ENCODE measurements at places on chromosomes 6 and 20.

- DNase-seq: no peak
Observed at GRCh38 chr6:157194110-157194509, 129.2 kb downstream of the TMEM242 start.

DNA sequence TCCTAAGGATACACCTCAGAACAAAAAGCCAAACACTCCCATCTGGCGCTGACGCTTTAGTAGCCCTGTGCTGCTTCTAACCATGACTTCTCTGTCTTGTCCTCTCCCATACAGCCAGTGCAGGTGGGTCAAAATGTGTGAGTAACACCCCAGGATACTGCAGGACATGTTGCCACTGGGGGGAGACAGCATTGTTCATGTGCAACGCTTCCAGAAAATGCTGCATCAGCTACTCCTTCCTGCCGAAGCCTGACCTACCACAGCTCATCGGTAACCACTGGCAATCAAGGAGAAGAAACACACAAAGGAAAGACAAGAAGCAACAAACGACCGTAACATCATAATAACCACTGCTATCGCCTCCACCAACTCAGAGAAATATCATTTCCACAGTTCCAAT lies 1.4 kb downstream of the DEFB132 start:
- no peak for DNase-seq

DNA sequence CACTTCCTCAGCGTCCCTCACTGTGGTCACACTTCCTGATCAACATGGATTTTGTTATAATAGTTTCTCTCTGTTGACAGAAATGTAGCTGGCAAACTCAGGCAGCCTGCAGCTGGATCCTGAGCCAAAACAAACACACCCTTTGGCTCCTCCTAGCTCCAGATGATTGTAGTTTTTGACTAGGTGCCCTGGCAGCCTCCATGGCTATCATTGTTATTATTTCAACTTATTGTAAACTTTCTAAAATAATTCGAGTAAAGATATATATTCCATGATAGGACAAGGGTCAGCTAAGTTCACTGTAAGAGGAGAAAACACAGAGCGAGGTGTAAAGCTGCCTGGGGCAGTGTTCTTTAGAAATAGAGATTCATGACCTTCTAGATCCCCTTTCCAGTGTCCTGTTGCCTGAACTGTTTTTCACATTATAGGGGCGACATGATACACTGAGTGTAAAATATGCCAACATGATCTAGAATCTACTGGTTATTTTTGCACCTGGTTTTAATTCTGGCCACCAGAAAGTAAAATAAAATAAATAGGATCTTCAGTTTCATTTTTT lies 98.2 kb upstream of the HDGFL1 start:
- no peak for DNase-seq

DNA sequence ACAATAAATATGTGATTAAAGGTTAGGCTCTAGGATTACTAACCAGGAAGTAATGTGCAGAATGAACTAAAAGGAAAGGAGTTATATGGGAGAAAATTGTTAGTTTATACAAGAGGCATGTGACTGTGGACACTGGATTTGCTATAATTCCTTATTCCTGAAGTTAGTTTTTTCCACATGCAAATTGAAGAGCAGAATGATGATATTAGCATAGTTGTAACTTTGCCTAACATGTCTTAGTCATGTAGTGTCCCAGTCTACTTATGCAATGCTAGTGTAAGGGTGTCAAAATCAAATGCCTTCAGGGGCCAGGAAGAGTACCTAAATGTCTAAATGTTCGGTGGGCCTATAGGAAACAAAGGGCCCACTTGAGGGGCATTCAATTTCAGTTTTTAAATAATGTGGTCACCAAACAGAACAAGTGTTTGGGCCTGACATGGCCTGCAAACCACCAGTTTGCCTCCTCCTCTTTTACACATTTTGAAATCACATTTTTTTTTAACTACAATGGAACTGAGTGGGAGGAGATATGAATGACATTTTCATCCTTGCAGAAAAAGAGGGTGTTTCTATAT lies 28.0 kb upstream of the CEP85L start:
- DNase-seq: no peak

DNA sequence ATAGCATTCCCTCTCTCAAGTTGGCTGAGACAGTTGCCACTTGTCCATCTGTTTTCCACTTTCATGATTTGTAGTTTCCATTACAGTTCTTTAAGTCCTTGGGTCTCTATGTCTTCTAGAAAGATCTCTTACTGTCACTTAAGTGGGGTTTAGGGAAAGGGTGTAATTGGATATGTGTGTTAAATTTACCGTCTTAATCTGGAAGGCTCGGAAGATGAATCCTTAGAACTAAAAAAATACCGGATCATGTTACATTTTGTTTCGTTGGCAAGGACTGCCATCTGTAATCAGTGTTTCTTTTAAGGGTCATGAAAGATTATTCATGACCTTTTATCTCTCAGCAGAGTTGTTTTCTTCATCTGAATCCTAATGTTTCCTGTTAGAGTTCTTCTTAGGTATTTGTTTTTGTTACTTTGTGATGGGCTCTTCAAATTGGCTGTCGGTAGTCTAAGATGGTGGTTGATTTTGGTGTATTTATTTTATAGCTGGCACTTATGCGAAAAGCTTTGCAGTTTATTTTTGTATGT lies 21.8 kb upstream of the BTBD3 start:
- DNase-seq: no peak

DNA sequence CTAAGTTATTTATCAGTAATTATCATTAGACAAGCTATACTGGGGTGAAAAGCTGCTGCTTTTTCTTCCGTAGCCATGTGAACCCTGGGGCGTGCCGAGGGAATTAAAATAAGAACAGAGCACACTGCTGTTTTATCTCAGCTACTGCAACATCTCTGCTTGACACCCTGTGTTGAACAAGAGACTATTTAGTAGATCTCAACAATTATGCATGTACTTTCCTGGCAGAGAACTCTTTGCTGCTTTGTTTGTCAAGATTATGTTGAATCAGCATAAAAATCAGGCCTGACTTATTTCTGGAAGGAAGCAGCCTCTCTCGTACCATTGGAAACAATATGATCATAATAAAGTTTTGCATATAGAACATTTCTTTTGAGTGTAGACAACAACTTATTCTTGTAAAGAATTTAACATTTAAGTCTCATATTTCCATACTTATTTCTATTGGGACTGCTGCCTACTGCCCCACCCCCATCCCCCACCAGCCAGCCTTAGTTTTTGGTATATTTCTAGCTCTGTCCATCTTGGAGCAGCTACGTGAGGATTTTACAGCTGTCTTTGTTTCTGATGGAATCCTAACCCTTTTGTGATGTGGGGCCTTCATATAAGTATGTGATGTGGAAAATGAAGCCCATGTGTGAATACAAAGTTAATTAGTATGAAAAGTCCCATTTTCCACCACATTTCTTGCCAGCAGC lies 1011.4 kb downstream of the KIF16B start:
- DNase-seq: peak; percentile 42

DNA sequence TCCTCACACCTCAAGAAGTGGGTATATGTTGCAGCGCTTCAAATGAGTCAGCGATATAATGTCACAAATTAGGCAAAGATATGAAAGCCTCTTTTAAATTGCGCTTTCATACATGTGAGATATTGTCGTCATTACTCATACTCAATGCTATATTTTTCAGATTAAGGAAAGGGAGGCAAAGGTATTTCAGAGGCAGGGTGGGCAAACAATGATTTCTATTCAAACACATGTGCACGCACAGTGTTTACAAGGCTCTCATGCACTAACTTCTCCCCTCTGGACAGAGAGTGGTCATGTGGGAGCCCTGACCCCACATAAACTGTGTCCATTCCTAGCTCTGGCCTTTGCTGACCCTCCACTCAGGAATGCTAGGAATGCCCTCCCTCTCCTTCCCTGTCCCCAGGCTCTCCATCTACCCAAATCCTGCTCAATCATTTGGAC lies 112.1 kb upstream of the TMEM170B start:
- DNase-seq: no peak

DNA sequence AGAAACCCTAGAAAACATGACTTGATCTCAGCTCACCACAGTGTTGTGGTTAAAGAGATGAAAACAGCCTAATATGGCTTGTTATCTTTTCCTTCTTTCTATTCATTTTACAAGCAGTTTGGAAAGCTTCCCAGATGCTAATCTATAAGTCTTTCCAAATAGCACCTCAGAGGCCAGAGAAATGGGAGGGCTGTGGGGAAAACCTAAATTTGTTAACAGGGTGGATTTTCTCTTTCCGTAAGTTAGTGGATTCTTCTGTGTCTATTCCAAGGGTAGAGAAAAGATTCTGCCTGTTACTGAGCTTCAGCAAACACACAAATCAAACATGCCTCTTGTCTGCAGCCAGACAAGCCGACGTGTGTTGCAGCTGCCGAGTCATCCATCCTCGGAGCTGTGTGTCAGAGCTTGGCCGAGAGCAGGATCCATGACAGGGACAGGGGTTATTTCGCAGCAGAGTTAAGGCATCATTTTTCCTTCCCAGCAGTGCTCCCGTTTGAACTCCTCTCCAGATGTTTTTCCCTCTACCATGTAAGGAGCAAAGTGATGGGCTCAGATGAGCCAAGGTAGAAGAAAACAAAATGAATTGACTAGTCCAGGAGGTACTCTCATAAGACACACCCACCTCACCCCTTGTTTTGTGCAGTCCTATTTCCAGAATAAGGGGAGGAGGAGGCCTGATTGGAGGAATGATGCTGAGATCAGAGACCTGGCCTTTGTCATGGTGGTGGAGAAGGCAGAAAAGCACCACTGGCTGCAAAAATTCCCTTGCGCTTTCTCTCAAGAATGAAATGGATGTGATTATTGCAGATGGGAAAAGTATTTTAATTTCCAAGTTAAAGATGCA lies 560.0 kb downstream of the C6orf118 start:
- no peak for DNase-seq

DNA sequence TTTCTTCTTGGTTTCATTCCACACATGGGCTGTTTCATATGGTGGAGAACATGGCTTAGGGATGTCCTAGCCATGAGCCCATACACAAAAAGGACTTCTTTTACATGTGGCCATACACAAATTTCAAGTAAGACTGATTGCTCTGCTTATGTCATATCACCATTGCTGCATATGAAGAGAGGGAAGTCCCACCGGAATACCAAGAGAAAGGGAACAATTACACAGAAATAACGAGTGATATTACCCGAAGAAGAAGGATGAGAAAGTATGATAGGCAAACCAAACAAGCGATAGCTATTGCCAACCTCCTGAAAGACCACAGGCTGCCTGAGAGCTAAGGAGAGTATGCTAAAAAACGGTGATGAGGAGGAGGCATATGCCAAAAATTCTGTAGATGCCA lies 70.5 kb upstream of the TNFRSF21 start:
- no peak for DNase-seq

GRCh38 chr6:99350573-99350972 lies 1.1 kb upstream of the FAXC start:
- DNase-seq: no peak

GRCh38 chr6:43740961-43741764 lies 28.8 kb upstream of the VEGFA start:
- DNase-seq: no peak

- DNase-seq: no peak
Observed at GRCh38 chr6:65075705-65076230, 631.3 kb downstream of the EYS start.

DNA sequence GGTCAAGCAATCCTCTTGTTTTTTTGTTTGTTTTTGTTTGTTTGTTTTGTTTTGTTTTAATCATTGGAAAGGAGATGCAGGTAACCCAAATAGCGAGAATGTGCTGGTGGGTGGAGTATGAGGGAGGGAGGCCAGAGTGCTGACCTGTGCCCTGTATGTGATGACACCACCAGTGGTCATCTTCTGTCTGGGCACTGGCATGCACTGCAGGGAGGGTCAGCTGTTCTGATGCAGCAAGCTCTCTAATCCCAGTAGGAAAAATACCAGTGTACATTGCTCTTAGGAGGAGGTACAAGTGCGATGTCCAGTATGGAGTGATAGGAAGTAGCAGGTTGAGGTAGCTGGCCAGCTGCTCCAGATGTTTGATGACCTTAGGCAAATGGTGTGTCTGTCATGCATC lies 2.9 kb upstream of the CST1 start:
- DNase-seq: no peak

DNA sequence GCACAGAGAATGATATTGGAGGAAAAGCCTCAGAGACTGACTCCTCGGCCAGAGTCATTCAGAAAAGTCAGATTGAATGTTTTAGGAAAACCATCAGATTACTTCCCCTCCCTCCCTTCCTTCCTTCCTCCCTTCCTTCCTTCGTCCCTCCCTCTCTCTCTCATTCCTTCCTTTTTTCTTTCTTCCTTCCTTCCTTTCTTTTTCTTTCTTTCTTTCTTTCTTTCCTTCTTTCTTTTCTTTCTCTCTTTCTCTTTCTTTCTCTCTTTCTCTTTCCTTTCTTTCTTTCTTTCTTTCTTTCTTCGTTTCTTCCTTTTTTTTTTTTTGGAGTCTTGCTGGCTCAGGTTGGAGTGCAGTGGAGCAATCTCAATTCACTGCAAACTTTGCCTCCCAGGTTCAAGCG lies 7.4 kb downstream of the OCSTAMP start:
- no peak for DNase-seq

DNA sequence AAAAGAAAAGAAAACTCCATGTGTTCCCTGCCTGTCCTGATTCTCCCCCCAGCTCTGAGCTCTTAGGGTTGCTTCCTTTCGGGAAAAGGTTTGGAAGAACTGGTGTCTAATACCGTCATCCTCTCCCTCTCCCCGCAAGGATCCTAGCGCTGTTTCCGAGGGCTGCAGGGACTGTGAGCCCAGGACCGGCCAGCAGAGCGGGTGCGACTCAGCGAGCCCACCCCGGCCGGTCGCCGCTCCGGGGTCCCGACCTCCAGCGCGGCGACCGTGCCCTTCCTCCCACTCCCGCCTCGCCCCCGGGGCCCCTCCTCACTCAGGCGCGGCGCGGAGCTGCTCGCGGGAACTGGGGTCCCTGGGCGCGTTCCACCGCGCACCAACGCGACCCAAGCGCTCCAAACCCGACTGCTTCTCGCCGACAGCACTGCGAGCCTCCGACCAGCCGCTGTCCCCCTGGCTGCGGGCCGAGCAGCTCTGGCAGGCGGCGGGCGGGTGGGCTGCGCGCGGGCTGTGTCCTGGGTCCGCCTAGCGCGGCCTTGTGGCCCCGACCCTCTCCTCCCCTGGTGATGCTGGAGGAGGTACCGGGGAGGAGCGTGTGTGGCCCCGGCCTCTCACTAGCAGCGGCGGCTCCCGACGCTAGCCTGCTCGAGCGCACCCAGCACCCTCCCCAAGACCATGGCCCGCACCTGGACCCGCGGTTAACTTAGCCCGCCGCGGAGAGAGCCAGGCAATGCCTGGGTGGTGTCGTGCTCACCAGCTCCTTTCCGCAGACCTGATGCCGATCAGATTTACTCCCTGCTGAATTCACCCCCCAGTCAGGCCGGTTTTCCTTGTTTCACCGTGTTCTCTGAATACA lies at the start of gene PLA2G7:
PLA2G7 (minus strand) TSS at position 509 of the 853 bp plus-strand sequence. CDS start 12,484 bp downstream, outside the sequence.
- DNase-seq: peak; percentile 9
